ENCODE measurements at places on chromosomes 1 and 21. TPM values are rescaled to one million over a fixed set of nuclear protein-coding genes. Genes with fewer than 3 reads are reported as not detected.

GRCh38 chr1:44512313-44512885 lies 107.3 kb downstream of the RNF220 start:
- no peaks in the 10 kb centered on the region for H3K36me3 ChIP-seq
- H3K4me3 ChIP-seq: no peak overlapping the region
- peaks cover 4% of the 10 kb centered on the region for H3K4me1 ChIP-seq
- no peak overlapping the region for H3K27ac ChIP-seq

SPATA21 gene
- not detected for total RNA-seq

GRCh38 chr1:103074224-103074623 lies 34.1 kb downstream of the COL11A1 start:
- H3K27ac ChIP-seq: no peak overlapping the region
- DNase-seq: no peak
- no peaks in the 10 kb centered on the region for H3K27me3 ChIP-seq
- no peak overlapping the region for H3K4me3 ChIP-seq
- no peaks in the 10 kb centered on the region for H3K4me1 ChIP-seq

GRCh38 chr1:243230914-243231313 lies 24.2 kb downstream of the CEP170 start:
- DNase-seq: no peak
- H3K27me3 ChIP-seq: no peaks in the 10 kb centered on the region
- H3K4me3 ChIP-seq: no peak overlapping the region
- peak overlapping the region; percentile 35 for H3K27ac ChIP-seq
- H3K4me1 ChIP-seq: peaks cover 6% of the 10 kb centered on the region

DNA sequence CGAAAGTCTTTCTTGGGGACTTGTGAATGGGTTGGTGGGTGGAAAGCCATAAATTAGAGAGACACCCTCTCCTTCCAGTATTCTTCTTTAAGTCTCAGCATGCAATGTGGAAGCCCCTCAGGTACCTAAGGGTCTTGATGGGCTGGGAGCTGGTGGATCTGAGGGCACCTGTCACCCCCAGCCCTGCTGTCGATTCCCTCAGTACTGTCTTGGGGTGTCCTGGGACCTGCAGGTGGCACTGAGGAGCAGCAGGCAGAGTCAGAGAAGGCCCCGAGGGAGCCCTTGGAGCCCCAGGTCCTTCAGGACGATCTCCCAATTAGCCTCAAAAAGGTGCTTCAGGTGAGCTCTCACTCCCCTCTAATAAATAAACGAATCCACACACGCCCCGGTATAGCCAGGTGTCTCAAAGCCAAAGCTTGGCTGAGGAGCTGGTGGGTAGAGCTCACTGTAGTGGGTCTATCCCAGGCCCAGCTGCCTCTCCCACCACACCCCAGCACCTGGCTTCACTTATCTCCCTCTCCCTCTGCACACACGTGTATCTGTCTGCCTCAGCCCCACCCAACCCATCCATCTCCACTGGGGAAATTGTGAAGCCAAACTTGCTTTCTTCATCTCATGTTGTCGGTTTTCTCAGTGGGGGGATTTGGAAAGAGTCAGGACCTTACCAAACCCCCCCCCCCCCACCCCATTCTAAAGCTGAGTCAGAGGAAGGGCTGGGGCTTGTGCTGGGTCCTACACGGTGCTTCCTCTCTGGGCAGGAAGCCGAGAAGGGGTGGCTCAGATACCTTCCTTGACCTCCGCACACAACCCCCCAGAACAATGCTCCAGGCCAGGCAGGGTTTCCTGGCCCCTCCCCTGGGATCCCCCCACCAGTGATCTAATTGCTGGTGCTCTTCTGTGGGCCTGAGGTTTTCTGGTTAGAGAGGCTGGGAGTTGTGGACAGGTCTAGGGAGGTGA lies 1.6 kb downstream of the ADAM15 start:
- H3K4me1 ChIP-seq: peaks cover 28% of the 10 kb centered on the region
- DNase-seq: peak; percentile 54
- peak overlapping the region; percentile 72 for H3K27ac ChIP-seq
- H3K36me3 ChIP-seq: no peaks in the 10 kb centered on the region
- no peaks in the 10 kb centered on the region for H3K27me3 ChIP-seq

DNA sequence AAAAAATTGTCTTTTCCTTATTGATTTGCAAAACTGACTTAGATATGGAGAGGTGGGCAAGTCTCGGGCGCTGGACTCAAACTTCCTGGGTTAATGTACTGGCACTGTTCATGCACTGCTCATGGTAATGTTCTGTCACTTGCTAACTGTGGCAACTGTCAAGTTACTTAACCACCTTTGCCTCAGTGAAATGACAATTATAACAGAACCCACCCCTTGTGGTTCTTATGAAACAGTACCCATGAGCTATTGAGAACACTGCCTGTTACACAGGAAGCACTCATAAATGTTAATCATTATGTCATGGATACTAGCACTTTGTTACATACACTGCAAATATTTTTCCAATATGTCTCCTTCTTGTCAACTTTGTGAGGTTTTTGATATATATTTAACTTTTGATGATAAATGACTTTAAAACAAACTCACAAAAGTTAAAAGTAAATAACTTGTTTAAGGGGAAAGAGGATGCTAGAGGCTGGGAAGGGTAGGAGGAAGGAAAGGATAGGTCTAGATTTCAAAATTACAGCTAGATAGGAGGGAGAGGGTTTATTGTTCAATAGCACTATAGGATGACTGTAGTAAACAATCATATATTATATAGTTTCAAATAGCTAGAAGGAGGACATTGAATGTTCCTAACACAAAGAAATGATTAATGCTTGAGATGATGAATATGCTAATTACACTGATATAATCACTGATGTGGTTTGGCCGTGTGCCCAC lies 342.5 kb downstream of the ADGRL2 start:
- no peak overlapping the region for H3K4me3 ChIP-seq
- H3K36me3 ChIP-seq: no peaks in the 10 kb centered on the region
- no peaks in the 10 kb centered on the region for H3K27me3 ChIP-seq
- no peak for DNase-seq

DNA sequence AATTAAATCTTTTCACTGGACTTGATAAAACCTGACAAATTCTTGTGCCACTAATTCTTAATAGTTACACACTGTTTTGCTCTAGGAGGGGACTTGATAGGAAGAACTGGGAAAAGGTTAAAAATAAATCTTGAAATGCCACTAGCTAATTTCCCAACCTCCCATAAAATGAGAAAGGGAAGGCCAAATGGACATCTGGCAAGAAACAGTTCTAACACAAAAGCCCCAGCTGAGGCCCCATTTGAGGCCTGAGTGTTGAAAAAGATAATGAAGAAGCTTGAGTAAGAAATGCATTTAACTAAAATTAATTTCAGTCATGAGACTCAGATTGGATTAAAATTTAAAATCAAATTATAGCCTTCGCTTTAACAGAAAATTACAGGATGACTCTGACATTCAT lies 11.2 kb upstream of the RAP1GAP start:
- no peak overlapping the region for H3K4me3 ChIP-seq
- H3K36me3 ChIP-seq: peaks cover 14% of the 10 kb centered on the region
- no peak overlapping the region for H3K27ac ChIP-seq
- H3K27me3 ChIP-seq: no peaks in the 10 kb centered on the region

GRCh38 chr21:46562964-46563607 lies 41.8 kb downstream of the S100B start:
- no peak overlapping the region for H3K27ac ChIP-seq
- peaks cover 36% of the 10 kb centered on the region for H3K36me3 ChIP-seq
- DNase-seq: no peak
- no peak overlapping the region for H3K4me3 ChIP-seq

DNA sequence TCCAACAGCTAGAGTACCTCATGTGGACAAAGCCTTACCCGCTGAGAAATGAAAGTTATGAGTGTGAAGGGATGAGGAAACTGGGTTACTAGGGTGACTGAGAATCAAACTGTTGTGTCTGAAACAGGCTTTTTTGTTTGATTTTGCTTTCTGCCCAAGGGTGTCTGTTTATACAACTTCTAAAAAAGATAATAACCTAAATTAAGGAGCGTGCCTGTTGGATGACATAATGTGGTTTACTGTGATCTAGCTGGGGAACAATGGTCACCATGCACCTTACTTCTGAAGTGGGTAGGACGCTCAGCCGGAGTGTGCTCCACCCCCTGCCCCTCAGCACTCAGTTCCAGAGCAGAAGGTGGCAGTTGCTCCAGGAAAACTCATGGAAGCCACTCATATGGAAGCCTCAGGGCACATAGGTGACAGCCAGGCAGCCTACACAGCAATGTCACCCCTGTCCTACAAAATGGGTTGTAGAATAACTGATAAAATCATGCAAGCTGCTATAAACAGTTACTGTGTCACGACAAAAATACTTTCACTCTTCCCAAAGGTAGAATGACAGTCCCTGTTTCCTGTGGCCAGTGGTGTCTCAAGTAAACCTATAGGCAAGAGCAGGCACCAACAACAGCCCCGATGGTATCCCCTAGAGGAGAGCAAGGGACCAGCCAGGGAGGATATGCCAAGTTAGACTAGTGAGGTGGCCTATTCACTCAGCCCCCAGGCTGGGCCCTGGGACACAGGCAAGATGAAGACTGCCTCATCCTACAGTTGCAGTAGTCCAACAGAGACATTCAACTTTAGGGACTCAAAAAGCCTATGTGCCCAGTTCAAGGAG lies 29.3 kb downstream of the SIPA1L2 start:
- H3K36me3 ChIP-seq: peaks cover 6% of the 10 kb centered on the region
- no peak overlapping the region for H3K4me3 ChIP-seq
- peak overlapping the region; percentile 71 for H3K27ac ChIP-seq
- H3K27me3 ChIP-seq: no peaks in the 10 kb centered on the region
- H3K4me1 ChIP-seq: peaks cover 40% of the 10 kb centered on the region

DNA sequence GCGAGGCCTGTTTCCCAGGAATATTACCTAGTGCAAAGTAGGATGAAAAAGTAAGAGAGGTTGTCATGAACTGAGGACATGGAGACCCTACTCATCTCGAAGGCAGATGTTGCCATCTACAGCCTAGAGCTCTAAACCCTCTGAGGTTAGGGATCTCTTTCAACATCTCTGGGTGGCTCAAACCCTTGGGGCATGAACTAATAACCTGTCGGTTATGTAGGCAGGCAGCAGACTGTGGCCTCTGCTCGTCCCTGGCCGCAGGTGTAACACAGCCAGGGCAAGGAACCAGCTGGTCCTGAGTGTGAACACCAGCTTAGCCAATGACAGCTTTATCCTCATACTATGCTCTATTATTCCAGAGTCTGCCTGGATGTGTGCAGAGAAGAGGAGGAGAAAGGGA lies 13.2 kb downstream of the CAPZB start:
- no peak for DNase-seq
- no peak overlapping the region for H3K4me3 ChIP-seq
- peaks cover 89% of the 10 kb centered on the region for H3K4me1 ChIP-seq
- no peaks in the 10 kb centered on the region for H3K27me3 ChIP-seq
- peak overlapping the region; percentile 67 for H3K27ac ChIP-seq

GRCh38 chr1:28538286-28538685 lies 14.6 kb upstream of the TRNAU1AP start:
- H3K27ac ChIP-seq: no peak overlapping the region
- H3K4me1 ChIP-seq: no peaks in the 10 kb centered on the region
- H3K27me3 ChIP-seq: no peaks in the 10 kb centered on the region
- DNase-seq: no peak
- peaks cover 26% of the 10 kb centered on the region for H3K36me3 ChIP-seq

- H3K4me1 ChIP-seq: no peaks in the 10 kb centered on the region
- peaks cover 26% of the 10 kb centered on the region for H3K36me3 ChIP-seq
- no peak overlapping the region for H3K4me3 ChIP-seq
- no peak for DNase-seq
- no peaks in the 10 kb centered on the region for H3K27me3 ChIP-seq
Measured at GRCh38 chr1:197799271-197799670, 24.0 kb upstream of the DENND1B start.

- no peaks in the 10 kb centered on the region for H3K36me3 ChIP-seq
- H3K27ac ChIP-seq: no peak overlapping the region
- no peak for DNase-seq
- no peak overlapping the region for H3K4me3 ChIP-seq
Measured at GRCh38 chr1:18807334-18808063, 52.0 kb downstream of the TAS1R2 start.

DNA sequence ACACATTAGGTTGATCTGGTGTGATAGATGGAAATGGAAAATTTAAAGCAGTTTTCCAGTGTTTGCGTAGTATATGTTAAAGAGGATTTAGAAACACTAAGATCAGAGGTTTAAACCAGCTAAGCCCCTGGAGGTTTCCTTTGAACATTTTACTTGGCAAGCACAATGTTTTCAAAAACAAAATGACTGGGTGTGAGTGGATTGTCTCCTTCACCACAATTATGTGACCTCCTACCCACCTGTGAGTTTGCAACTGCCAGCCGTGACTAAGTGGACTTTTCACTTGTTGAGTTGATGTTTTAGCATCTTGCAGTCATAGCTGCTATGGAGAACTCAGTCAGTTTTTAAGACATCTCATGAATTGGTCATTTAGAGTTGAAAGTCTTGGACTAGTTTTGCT lies 4.7 kb downstream of the CCDC190 start:
- H3K4me1 ChIP-seq: no peaks in the 10 kb centered on the region
- H3K36me3 ChIP-seq: no peaks in the 10 kb centered on the region
- H3K27ac ChIP-seq: no peak overlapping the region
- no peak overlapping the region for H3K4me3 ChIP-seq

DNA sequence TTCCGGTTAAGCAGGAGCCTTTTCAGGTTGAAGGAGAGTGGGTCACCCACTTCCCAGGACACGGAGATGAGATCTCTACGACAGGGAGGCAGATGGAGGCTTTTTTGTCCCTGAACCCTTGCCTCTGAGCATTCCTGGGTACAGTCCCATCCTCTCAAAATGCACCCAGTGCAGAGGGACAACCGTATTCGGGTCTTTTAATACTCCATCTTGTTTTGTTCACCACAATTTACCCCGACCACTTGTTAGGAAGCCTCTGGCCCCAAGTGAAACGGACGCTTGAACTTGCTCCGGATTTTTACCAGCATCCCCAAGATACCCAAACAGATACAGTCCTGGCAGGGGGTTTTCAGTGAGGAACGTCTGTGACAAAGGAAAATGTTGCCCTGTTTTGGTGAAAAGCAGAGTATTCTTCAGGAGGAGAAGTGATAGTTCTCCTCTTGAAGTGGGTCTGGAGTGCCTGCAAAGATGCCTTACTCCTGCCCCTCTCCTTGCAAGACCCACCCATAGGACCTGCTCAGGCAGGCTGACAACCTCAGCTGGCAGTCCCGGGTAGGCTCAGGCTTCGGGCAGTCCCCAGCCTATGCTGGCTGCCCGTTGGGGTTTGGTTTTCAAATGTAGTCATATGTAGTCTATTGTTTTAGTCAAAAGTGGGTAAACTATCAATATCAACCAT lies 669 bp upstream of the ARL8A start:
- H3K4me3 ChIP-seq: peak overlapping the region; percentile 85
- H3K36me3 ChIP-seq: peaks cover 21% of the 10 kb centered on the region
- H3K27me3 ChIP-seq: no peaks in the 10 kb centered on the region
- peak; percentile 75 for DNase-seq
- H3K27ac ChIP-seq: peak overlapping the region; percentile 90

- H3K36me3 ChIP-seq: no peaks in the 10 kb centered on the region
- H3K4me3 ChIP-seq: no peak overlapping the region
- DNase-seq: no peak
- peaks cover 23% of the 10 kb centered on the region for H3K27me3 ChIP-seq
- H3K27ac ChIP-seq: no peak overlapping the region
- no peaks in the 10 kb centered on the region for H3K4me1 ChIP-seq
Measured at GRCh38 chr1:247494767-247495166, 36.9 kb upstream of the OR2B11 start.

All from activated CD8-positive, alpha-beta memory T cell treated with anti-CD3 and anti-CD28 coated beads, Interleukin-2, amount 10 ng/mL, durations not matched to agents 7 days and 5 days (primary cell).